ENCODE measurements at places on chromosomes 2 and 18. TPM values are rescaled to one million over a fixed set of nuclear protein-coding genes. Genes with fewer than 3 reads are reported as not detected.

DNA sequence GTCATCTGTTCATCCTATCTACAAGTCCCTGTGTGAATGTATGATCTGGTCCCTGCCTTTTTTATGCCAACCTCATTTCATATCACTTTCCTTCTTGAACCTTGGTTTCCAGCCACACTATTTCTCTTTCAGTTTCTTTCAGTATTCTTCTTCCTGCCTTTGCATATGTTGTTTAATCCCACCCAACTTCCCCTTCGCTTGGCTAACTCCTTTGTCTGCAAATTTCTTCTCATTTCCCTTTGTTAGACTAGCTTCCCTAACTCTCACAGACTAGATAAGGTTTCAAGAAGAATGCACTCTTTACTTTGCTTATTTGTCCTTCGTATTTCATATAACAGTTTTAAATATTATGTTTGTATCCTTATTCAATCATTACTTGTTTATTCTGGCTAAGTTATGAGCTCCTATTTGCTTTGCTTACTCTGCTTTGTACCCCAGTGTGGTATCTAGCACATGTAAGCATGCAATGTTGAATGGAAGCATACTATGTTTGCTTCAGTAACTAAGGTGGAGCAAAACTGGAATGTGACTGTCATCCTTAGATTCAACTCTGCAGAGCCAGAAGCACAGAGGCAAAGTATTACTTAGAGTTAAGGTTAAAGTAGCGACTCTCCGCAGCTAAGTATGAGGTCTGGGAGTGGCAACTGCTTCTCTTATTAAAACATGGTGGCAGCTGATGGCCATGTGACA, 681.3 kb downstream of the CPS1 start:
- no peak for DNase-seq

DNA sequence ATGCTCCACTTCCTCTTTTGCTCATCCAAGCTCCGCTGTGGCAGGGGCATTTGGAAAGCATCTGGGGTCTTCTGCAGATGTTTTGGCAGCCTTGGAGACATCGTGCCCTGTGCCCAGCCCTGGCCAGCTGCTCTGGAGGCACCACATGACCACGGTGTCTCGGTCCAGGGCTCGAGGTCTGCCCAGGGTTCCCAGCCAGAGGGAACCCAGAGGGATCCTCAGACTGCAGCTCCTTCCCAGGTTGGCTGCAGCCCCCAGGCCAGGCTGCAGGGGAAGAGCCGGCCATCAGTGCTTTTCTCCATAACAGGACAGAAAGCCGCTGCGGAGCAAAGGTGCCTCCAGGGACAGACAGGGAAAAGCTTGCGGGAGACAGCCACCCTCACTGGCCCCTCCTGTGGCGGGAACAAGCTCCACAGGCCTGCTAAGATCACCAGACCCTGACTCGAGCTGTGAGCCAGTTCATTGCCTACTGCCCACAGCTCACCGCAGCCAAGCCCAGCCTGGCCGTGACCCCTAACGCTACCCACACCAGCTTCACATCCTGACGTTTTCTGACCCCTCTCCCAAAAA, 74.7 kb downstream of the SMAD7 start:
- DNase-seq = no peak

- no peak for DNase-seq
These were observed 5.2 kb downstream of the CD207 start for GRCh38 chr2:70830366-70830765.

GRCh38 chr18:24602201-24602600, 141.8 kb downstream of the HRH4 start:
- no peak for DNase-seq

DNA sequence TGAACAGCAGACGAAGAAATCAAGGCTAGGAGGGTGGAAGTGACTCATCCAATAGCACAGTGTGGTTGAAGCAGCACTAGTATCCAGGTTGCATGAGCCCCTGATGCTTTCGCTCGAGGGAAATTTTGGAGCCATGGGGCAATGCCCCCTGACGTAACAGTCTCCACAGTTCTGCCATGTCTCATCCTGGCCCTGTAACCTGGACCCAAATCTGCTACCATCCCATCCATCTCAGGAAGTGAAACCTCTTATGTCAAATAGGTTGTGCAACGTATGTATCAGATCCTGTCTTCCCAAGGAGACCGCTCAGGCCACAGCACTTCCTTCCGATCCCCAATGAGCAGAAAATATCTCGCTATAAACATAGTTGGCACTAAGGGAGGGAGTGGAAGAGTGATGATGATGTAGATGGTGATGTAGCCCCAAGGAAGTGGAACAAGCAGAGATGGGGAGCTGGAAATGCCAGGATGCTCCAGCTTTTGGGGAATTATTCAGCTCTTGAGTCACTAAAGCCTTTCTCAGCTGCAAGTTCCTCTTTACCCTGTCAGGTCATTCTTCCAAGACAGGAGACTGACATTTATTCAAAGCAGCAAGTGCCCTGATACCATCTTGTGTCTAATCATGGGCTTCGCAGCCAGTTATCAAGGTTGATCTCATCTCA, 3.0 kb upstream of the IL1B start:
- no peak for DNase-seq

DNA sequence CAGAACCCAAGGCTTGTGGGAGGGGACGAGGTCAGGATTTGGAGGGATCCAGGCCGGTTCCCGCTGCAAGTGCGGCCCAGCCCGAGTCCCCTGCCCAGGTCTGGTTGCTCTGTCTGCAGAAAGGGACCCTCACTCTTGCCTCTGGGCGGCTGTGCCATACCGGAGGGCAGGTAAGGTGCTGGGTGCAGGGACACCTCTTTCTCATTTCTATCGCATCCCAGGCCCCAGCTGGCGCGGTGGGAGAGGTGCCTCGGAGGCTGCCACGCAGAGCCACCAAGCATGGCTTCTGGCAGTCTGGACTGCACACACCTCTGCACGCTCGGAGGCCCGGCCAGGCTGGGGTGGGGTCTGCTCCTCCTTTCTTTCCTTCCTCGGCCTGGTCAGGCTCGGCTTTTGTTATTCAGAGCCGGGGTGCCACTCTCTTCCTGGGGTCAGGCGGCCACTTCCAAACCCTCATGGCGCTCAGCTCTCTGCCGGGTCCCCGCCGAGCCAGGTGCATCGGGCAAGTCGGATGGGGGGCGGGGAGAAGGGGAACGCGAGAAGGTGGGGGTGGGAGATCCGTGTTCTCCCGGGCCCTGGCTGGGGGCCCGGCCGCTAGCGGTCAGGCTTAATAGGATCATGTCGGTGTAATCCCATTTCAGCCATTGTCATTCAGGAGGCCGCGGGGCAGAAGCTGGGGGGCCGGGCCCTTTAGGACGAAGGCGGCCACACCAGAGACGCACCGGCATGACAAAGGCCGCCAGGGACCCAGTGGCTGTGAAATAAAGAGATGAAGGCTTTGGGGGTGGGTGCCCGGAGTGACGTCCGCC, 9.0 kb downstream of the GBX2 start:
- no peak for DNase-seq

- DNase-seq = no peak
These were observed 190.3 kb downstream of the C1D start for GRCh38 chr2:67872481-67872880.

- no peak for DNase-seq
These were observed 245.8 kb downstream of the KCNS3 start for GRCh38 chr2:18124116-18124835.

DNA sequence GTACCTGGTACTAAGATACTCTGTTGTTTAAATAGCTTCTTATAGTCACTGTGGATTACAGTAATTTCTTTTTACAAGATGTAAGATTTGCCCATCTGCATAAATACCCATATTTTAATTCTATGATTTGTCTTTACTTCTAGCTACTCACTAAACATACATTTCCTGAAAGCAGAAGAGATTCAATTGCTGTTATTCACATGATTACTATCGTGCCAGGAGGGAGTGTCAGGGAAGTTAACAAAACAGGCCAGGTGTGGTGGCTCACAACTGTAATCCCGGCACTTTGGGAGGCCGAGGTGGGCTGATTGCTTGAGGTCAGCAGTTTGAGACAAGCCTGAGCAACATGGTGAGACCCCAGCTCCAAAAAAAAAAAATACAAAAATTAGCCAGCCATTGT, 33.8 kb downstream of the PRKCE start:
- DNase-seq = no peak

GRCh38 chr2:172109256-172109987, 6.7 kb upstream of the DLX2 start:
- DNase-seq = no peak

- peak; percentile 35 for DNase-seq
These were observed at the start of gene ACVR2A for GRCh38 chr2:147844697-147845410. Gene ACVR2A (plus strand): TSS chr2:147845029. CDS start chr2:147845153, 124 bp downstream.

DNA sequence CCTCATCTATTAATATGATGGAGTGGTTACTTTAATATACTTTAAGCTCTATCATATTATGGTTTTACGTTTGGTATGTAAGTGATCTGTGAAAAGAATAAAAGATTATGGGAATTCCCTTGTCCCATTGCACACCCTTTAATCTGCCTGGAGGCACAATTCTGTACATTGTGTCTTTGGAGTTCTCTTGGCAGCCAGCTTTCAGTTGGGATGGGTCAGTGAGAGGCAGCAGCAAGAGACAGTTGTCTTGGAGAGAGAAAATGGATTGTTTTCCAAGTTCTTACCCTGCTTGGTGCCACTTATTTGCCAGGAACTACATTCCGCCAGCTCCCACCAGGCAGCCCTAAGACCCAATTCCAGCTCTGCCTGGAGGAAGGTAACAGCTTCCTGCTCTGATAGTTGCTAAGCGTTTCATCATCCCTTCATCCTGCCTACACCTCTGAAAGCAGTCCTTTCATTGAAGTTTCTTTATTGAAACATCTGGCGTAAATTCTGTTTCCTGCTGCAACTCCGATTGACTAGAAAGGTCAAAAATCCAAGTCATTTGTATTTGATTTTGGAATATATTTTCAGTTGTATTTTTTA, 365.2 kb downstream of the AKAIN1 start:
- DNase-seq = no peak

- DNase-seq = no peak
These were observed 3.0 kb downstream of the CDKL4 start for GRCh38 chr2:39240758-39241157.

GRCh38 chr2:42886921-42887320, 94.5 kb upstream of the HAAO start:
- no peak for DNase-seq

- no peak for DNase-seq
These were observed 80.3 kb upstream of the MAP4K4 start for GRCh38 chr2:101617188-101617587.

DNA sequence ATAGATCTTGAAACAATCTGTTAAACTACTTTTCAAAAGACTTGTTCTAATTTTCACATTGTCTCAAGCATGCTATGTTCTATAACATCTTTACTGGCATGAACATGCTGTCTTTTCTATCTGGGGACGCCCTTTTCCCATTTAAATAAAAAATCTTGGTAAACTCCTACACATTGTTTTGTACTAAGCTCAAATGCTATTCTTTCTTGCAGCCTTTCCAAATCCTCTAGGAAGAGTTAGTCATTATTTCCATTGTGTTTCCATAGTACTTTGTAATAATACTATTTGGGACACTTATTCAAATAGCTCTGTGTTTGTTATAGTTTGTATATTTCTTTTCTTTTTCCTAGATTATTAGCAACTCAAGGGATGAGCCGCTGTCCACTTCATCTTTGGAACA, 828.6 kb upstream of the FSHR start:
- no peak for DNase-seq

DNA sequence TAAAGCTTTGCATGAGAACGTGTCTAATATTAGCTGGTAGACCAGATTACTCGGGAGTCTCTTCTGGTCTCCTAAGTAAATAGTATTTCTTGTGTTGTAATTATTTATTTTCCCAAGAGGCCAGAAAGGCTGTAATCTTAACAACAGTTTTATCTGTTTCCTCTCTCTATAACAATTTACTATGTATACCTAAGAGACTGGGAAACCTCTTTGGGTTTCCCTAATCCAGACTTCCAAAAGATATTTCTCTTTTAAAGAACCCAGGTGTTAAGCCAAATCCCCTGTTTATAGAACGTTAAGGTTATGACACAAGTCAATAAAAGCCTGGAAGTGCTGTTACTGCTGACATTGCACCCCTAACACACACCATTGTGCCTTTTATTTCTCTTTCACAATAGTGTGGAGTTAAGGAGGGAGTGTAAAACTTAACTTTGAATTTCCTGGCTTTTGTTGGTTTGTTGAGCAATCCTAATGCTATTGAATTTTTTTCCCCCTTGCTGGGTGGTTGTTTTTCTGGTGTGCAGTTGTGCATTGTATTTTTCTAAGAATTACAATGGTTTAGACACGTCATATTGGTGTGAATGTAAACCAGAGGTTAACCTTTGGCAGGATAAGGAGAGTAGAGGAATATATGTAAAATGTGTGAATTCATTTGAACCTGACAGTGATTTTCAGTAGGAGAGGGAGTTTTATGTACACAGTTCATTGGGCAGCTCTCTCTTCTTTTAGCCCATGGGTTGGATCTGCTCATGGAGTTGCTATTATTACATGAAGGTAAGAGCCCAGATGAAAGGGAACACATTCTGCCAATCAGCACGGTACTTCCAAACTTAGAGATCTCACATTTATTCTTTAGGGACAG, 192.8 kb downstream of the MTX2 start:
- DNase-seq = no peak

- DNase-seq = no peak
These were observed 96.1 kb downstream of the NRP2 start for GRCh38 chr2:205778356-205778755.

GRCh38 chr2:38656866-38657480, 8.9 kb upstream of the GALM start:
- DNase-seq = no peak

GRCh38 chr2:853203-853870, 97.3 kb upstream of the SNTG2 start:
- no peak for DNase-seq

DNA sequence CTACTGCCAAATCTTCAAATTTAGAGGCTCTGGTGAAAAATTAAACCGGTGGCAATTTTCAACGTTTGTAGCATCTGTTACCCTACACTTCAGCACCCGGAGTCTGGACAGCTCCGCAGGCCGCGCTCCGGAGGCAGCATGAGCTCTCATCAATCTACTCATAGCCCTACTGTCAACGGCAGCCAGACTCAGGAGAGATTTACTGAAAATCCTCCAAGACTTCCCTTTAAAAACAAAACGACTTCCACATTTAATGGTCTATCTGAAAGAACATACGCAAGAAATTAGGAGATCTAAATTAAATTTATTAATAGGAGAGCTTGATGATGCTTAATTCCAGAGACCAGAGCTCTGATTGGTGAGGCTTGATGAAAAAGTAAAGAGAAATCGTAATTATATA, 970 bp upstream of the ADCYAP1 start:
- no peak for DNase-seq

DNA sequence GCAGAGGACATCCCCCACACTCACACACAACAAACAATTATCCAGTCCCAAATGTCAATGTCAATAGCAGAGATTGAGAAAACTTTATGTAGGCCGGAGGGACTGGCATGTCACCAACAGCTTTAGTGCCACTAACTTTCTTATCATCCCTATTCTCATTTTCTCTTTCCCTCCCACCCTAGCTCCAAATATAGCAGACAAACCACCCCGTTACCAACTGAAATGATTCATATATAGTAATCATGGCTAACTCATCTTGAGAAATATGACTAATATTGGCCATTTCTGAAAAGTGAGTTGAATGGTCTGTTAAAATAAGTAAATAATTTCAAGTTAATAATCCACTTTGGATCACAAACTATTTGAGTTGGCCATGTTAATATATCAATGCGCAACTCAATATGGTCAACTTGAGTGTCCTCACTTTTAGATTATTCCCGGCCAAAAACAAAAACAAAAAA, 242.1 kb upstream of the RND3 start:
- no peak for DNase-seq

Gene RAPGEF4
- 0.17 TPM for total RNA-seq

Gene CEP68
- 17.9 TPM for total RNA-seq

Gene MBD5
- 48.5 TPM for total RNA-seq

Gene ING5
- 49.3 TPM for total RNA-seq

Gene SCYGR4
- not detected for total RNA-seq

Gene CERKL
- total RNA-seq = 0.18 TPM

Gene SH3BP4
- total RNA-seq = 1.1 TPM
